CD4-positive, alpha-beta T cell treated with Interleukin-17A for 4 hours (primary cell): ENCODE measurements at places on chromosomes 1 and 21.
A peak's percentile ranks its signal among the peaks of the same experiment; 100 is the strongest.

DNA sequence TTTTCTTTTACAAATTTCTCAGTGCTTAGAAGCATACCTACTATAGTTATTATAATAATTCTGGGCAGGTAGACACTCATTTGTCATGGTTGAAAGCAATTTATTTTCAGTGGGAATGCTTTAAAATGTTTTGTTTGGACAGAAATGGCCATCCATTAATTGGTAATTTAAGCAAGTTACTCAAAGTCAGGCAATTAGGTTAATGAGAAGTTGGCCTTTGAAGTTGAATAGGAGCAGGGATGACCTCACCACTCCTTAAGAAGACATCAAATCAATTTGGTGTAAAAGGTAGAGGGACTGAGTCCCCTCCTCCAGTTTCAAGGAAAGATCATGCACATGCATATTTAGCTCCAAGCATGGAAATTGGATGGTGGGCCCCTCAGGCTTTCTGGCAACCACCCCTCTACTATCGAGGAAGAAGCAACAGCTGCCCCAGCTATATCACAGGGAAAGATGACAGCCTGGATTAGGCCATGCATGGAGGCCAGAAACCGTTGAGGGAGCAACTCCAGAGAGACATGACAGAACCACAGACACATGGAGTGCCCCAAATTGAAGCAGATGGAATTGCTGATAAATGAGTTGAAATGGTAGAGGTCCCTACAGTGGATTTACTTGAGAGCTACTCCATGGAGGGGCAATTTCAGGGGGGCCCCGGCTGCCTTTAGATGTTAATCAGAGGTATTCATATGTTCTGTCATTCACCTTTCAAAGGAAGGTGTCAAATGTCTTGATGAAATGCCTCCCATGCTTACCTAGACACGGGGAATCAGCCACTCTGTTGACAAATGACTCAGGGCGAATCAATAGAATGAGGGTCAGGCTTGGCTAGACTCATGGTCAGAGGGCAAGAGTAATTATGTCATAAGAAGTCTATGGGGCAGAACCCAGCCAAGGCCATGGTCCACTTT, 26.7 kb downstream of the HLX start:
- no peak for DNase-seq

- DNase-seq, result no peak
These were observed 84.6 kb downstream of the LRRN2 start for GRCh38 chr1:204600968-204601367.

- no peak for DNase-seq
These were observed 312.5 kb upstream of the DUSP10 start for GRCh38 chr1:222054416-222054815.

DNA sequence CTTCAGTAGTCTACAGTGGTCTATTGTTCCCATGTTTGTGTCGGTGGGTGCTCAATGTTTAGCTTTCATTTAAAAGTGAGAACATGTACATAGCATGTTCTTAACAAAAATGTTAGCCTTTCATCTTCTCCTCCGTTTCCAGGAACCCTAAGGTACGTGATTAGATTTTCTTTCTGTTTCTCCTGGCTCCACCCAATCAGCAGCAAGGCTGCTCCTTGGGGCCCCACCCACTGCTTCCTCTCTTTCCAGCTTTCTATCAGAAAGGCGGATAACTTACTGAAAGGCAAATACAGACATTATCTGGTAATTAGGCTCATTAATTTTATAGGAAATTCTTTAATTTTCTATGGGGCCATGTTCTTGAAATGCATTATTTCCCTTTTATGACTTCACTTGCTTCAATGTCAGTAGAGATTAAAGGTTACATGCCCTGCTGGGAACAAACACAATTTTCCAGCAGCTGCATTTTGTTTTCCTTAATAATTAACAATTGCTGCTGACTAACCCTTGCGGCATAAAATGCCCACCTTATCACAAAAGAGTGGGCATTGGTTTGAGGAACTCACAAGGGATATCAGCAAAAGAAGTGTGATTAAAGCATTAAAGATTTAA, 324.9 kb upstream of the SNX7 start:
- no peak for DNase-seq

DNA sequence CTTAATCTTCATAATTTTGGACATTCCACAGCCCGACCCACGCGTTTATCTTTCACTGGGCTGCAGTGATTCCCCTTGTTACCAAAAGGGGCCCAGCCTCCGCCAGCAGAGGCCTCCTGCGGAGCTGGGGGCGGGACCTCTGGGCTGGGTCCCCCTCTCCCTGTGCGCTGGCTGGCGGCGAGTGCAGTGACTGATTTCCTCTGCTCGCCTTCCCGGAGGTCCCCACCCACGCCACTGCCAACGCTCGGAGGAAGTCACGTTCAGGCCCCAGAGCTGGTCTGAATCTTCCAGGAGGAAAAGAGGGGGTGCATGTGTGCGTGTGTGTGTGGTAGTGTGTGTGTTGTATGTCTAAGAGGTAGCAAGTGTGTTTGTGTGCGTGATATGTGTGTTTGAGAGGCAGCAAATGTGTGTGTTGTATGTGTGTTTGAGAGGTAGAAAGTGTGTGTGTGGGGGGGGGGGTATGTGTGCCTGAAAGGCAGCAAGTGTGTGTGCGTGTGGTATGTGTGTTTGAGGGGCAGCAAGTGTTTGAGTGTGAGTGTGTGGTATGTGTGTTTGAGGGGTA, 35.0 kb upstream of the JAK1 start:
- DNase-seq, result peak; percentile 80
